IMR-90 (cell line): ENCODE measurements at places on chromosomes 1 and 21. TPM values are rescaled to one million over a fixed set of nuclear protein-coding genes. Genes with fewer than 3 reads are reported as not detected.

The CCDC28B gene
- 17.2 and 18.6 TPM in 2 replicates for total RNA-seq

The C4BPA gene
- total RNA-seq = not detected in 2 replicates

The ATP1A4 gene
- total RNA-seq = not detected in 2 replicates

The NPHP4 gene
- total RNA-seq = 1.4 and 2.0 TPM in 2 replicates

The TINAGL1 gene
- total RNA-seq = 0.54 and 0.56 TPM in 2 replicates

The HPCA gene
- not detected in 2 replicates for total RNA-seq

- peak; percentile 38 for DNase-seq
Measured at GRCh38 chr1:245060684-245061374, 94.0 kb upstream of the KIF26B start.

GRCh38 chr1:104072915-104073371 lies 323.2 kb downstream of the AMY1C start:
- DNase-seq = no peak

GRCh38 chr21:46297338-46298271 lies 11.5 kb downstream of the YBEY start:
- no peak for DNase-seq

- DNase-seq = peak; percentile 94
Measured at GRCh38 chr1:100989306-100990077, 36.1 kb downstream of the DPH5 start.

DNA sequence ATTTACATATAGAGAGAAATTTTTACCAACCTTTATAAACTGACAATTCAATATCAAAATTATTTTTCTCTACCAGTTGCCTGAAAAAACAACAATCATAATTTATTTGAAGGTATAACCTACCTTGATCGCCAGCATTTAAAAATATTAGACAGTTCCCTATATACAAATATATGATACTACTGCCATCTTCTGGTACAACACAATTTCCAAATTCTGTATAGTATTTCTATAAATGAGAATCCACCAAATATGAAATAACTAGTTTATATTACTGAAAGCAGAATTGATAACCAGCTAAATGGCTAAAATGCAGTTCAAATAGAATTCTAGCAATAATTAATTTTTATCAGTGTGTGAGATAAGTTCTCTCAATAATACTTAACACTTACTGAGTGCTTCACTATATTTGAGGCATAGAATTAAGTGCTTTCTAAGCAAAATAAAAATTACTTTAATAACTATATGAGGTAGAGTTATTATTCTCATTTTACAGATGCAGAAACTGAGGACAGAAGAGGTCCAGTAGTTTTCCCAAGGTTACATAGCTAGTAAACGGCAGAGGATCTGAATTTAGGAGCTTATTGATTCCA lies 75.6 kb downstream of the PIGK start:
- DNase-seq = peak; percentile 1

GRCh38 chr1:232382671-232383070 lies 247.3 kb downstream of the SIPA1L2 start:
- no peak for DNase-seq

- peak; percentile 31 for DNase-seq
Measured at GRCh38 chr1:145846201-145846612, 777 bp downstream of the NUDT17 start.

- peak; percentile 68 for DNase-seq
Measured at GRCh38 chr1:87392248-87393192, 63.8 kb downstream of the LMO4 start.

- DNase-seq = no peak
Measured at GRCh38 chr1:153831026-153831425, 55.8 kb downstream of the SLC27A3 start.

GRCh38 chr1:186188004-186188539 lies 187.0 kb downstream of the TPR start:
- peak; percentile 94 for DNase-seq

- DNase-seq = no peak
Measured at GRCh38 chr1:6278263-6278662, 17.4 kb upstream of the GPR153 start.

DNA sequence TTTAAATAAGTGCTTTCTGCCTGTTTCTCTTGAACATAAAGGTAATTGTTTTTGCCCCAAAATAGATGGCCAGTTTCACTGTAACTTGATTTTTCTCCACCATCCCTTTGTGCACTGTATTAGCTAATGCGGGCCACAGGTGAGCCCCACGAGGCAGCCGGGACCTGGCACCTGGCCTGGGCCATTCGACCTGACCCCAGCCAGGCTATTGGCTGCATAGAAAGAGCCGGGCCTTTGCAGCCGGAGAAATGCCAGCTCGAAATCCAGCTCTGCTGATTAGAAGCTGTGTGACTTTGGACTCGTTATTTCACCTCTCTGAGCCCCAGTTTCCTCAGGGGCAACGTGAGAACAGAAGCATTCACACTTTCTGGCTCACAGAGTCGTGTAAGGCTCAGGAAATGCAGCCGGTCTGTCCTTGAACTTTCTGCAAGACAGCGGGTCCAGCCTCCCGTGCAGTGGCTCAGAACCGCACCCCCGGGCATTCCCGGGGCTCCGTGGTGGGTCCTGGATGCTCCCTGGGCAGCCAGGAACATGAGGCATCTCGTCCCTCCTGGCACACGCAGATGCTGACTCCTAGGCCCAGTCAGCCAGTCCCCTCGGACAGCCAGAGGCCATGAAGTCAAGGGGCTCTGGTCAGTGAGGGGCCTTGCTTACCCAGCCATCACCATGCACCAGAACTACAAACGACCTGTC lies 37.4 kb upstream of the ACTRT2 start:
- DNase-seq = no peak

DNA sequence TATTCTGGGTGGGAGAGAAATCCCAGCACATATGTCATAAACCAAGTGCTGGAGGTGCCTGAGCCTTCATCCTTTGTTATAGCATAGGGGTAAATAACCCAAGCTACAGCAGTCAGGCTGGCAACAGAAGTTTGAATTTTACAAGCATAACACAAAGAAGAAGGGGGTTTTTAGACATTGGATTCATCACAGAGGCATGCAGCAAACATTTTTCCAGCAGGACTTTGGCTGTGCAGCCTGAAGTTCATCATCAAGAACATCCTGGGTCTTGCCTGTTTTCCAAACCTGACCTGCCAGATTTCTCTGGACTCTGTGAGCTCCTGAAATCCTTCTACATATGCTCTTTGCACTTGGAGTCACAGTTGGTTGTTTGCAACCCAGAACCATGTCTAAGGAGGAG lies 16.2 kb downstream of the PTGER3 start:
- peak; percentile 11 for DNase-seq

GRCh38 chr1:154497026-154497806 lies 4.8 kb upstream of the TDRD10 start:
- no peak for DNase-seq

GRCh38 chr1:168148916-168149315 lies 12.2 kb upstream of the GPR161 start:
- no peak for DNase-seq

DNA sequence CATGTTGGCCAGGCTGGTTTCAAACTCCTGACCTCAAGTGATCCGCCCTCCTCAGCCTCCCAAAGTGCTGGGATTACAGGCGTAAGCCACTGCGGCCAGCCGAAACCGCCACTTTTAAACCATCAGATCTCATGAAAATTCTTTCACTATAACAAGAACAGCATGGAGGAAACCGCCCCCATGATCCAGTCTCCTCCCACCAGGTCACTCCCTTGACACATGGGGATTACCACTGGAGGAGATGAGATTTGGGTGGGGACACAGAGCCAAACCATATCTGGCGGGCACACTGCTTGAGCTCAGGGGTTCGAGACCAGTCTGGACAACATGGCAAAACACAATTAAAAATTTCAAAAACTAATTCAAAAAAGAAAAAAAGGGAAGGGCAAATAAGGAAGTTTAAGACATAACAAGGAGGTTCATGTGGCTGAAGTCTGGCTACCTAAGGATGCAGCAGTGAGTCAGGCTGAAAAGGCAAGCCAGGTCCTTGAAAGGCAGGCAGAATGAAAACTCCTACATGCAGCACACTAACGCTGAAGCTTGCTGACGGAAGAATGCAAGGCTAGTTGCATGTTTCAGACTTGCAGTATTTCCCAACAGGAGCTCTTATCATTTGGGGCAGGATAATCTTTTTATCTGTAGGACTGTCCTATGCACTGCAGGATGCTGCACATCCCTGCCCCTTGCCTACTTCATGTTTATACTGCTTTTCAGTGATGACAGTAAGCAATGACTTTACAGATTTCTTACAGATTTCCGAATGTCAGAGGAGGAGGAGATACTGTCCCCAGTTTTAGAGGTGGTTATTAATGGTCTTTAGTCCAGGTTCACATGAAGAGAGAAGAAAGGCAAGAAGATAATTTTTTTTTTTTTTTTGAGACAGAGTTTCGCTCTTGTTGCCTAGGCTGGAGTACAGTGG lies 49.3 kb downstream of the FBXO42 start:
- peak; percentile 10 for DNase-seq

DNA sequence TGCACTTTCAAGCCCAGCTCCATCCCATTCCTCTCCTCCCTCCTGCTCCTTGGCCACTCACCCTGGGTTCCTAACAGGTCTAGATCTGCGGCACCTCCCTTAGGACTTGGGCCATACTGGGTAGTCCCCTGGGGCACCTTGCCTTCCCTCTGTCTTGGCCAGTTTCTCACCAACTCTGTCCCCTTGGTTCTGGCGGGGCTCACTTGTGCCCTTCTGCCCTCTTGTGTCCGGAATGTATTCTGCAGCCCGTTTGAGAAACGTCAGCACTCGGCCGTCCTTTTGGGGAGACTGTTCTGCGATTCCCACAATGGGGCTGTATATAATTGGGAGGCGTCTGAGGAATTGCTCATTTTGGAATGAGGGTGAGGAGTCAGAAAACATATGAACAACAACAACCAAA lies 162.4 kb downstream of the ZSCAN20 start:
- peak; percentile 7 for DNase-seq
